NCI-H1930 (cell line): ENCODE measurements at places on chromosomes 6 and 20.

- DNase-seq = no peak
Measured at GRCh38 chr20:22450537-22450936, 133.8 kb downstream of the FOXA2 start.

GRCh38 chr20:62208795-62209755, 11.0 kb downstream of the HRH3 start:
- DNase-seq = no peak

DNA sequence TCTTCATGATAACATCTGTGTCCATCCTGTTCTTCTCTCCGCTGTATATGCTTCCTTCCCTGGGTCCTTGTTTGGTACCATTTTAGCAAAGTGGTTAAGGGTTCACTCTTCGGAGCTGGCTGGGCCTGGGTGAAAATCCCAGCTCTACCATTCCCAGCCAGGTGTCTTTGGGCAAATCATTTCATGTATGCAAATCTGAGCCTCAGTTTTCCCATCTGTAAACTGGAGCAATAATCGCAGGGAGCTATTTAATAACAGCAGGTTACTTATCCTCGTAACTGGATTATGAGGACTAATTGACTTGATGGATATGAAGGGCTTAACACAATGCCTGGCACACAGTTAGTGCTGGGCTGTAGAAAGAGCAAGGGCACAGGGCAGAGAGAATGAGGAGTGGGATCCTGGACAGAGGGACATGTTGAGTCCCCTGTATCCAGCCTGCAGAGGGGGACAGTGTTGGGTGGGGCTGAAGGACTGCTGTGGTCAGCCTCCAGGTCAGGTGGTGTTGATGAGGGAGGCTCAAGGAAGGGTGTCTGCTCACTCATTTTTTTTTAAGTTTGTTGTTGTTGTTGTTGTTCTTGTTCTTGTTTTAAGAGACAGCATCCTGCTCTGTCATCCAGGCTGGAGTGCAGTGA, 44.3 kb upstream of the FAM83D start:
- no peak for DNase-seq

DNA sequence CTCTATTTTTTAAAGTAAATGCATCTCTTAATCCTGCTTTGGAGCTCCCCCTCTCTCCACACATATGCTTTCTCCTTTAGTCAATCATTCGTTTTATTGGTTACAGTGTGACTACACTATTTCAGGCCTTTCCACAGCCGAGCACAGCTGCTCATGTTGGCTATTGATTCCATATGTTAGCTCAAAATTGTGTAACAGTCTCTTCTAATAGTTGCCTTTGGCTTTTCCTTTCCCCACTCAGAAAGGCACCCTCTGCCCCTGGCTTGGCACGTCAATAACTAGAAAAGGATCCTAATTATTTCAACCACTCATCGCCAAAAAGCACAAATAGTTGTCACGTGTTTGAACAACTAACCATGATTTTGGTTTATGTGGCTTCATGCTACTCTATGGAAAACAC, 410.3 kb upstream of the SLC35B3 start:
- DNase-seq = no peak

GRCh38 chr6:39752835-39753724, 27.9 kb upstream of the KIF6 start:
- no peak for DNase-seq

- DNase-seq = no peak
Measured at GRCh38 chr20:6269168-6269873, 146.5 kb upstream of the FERMT1 start.

DNA sequence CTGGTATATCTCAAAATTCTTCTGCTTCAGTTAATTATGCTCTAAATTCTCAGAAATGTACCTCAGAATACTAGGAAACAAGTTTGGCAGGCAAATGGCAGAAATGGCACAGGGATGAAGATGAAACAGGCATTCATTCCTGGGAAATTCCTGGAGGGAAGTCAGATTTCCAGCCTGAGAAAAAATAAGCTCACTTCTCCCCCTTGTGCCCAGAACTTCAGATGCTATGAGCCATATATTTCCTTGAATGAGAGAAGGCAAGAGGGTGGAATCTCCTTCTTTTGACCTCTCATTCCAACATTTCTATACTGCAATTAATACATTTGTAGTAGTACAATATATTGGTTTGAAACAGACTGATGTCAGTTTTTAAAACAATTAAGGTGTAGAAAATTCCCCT, 22.8 kb downstream of the RGS17 start:
- DNase-seq = no peak

DNA sequence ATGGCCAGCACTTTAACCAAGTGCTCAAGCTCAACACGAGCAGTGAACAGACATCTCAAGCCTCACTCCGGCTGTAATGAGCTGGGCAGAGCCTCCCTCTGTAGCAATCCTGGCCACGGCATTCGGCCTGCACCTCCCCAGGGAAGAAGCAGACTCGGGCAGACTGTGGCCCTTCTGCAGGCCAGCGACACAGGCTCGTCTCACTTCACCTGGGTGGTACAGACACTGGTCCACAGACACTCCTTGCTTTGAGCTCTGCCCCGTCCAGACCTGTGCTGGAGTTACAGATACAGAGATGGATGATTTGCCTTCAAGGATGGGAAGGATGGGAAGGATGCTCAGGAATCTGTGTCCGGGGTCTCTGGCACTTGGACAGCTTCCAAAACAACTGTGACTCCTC, 300.9 kb downstream of the PREX1 start:
- DNase-seq = no peak

- DNase-seq = no peak
Measured at GRCh38 chr20:13418263-13419229, 197.5 kb downstream of the ISM1 start.

GRCh38 chr20:20487811-20488210, 119.9 kb downstream of the INSM1 start:
- DNase-seq = no peak

GRCh38 chr6:51004380-51004779, 185.7 kb downstream of the TFAP2B start:
- DNase-seq = no peak

DNA sequence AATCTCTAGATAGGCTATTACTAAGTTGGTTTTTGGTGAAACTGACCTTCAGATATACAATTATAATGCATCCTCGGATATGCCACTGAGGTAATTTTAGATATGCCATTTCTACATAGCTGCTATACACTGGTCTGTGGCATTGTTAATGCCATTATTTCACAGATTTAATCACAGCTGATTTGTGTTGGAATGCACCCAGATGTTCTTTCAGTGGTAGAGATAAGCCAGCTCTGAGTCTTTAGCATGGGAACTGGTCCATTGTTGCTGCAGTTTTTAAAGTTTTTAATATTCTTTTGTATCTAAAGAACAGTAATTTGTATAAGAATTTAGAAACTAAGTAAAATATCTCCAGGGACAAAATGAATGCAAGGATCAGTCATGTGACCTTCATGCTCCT, 6.8 kb downstream of the TMX4 start:
- DNase-seq = no peak

GRCh38 chr20:13694420-13695150, 55.9 kb upstream of the TASP1 start:
- no peak for DNase-seq

GRCh38 chr20:49392745-49393144, 89.7 kb downstream of the KCNB1 start:
- DNase-seq = no peak

- no peak for DNase-seq
Measured at GRCh38 chr6:36755435-36756348, 58.1 kb downstream of the RAB44 start.

GRCh38 chr6:4346659-4347333, 211.4 kb upstream of the ECI2 start:
- no peak for DNase-seq

- no peak for DNase-seq
Measured at GRCh38 chr6:119961450-119961849, 611.9 kb upstream of the MAN1A1 start.

DNA sequence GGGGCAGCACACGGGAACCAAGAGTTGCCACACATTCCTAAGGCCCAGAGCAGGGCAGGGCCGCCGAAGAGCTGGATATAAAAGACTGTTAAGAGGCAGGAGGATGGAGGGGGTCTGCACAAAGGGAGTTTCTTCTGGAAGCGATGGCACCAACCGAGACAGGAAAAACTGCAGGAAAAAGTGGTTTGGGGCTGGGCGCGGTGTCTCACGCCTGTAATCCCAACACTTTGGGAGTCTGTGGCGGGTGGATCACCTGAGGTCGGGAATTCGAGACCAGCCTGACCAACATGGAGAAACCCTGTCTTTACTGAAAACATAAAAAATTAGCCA, 41.8 kb downstream of the SSR1 start:
- DNase-seq = no peak

- no peak for DNase-seq
Measured at GRCh38 chr6:45118754-45119153, 209.4 kb upstream of the RUNX2 start.

- DNase-seq = no peak
Measured at GRCh38 chr6:126015863-126016262, 29.5 kb downstream of the TRMT11 start.

- peak; percentile 44 for DNase-seq
Measured at GRCh38 chr6:31203345-31203979, 33.0 kb upstream of the POU5F1 start.

GRCh38 chr6:129890701-129891100, 29.6 kb upstream of the TMEM244 start:
- no peak for DNase-seq

GRCh38 chr6:69861986-69862385, 4.4 kb upstream of the COL19A1 start:
- DNase-seq = no peak

- DNase-seq = no peak
Measured at GRCh38 chr6:116529466-116530290, 15.8 kb downstream of the TRAPPC3L start.

- DNase-seq = no peak
Measured at GRCh38 chr6:139970591-139970991, 596.1 kb upstream of the CITED2 start.

DNA sequence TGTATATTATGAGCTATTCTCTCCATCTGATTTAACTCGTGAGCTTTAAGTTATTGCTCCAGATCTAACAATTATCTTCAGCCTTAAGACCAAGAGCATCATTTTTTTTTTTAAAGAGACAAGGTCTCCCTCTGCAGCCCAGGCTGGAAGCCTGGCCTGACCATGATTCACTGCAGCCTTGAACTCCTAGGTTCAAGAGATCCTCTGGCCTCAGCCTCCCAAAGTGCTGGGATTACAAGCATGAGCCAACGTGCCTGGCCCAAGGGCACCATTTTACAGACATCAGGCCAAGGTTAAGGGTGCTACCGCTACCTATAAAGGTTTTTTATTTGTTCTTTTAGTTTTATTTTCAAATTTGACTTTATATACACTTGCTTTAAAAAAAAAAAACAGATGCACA, 2.3 kb downstream of the SUPT3H start:
- DNase-seq = no peak

GRCh38 chr20:54291339-54292010, 83.6 kb downstream of the PFDN4 start:
- no peak for DNase-seq

DNA sequence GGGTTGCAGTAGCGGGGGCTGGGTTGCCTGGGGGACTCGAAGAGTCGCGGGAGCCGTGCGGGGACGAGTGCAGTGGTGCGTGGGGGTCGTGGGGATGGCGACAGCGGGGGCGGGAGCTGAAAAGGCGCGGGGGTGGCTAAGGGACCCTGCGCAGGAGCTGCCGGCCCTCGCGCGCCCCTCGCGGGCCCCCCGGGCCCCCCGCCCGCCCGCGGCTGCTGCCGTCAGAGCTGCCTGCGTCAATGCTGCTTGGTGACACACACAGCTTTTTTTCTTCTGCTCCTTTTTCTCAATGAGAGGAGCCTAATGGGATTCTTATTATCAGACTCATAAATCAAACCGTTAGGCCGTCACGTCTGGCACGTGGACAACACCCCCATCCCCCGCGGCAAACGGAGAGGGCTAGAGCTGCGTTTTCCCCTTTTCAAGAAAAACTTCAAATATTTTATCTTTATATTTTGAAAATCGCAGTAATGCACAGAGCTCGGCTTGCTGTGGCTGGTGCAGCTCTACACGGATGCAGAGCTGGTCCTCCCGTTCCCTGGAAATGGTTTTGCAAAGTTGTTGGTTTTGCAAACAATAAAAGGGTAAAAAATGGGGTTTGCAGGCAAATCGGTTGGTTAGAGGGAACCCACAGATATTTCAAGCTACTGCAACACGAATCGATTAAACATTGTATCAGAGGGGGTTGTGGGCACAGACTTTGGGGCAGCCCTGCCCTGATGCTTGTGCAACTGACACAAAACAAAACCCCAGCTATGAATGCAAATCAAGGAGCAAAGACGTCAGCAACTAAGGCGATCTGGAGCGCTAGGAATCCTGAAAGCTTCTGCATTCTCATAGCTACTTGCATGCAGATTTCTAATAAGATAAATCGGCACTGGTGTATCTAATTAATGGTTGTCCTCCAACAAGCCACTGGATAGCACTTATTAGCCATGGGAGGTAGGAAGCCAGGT, 161.4 kb downstream of the TBXT start:
- peak; percentile 79 for DNase-seq

DNA sequence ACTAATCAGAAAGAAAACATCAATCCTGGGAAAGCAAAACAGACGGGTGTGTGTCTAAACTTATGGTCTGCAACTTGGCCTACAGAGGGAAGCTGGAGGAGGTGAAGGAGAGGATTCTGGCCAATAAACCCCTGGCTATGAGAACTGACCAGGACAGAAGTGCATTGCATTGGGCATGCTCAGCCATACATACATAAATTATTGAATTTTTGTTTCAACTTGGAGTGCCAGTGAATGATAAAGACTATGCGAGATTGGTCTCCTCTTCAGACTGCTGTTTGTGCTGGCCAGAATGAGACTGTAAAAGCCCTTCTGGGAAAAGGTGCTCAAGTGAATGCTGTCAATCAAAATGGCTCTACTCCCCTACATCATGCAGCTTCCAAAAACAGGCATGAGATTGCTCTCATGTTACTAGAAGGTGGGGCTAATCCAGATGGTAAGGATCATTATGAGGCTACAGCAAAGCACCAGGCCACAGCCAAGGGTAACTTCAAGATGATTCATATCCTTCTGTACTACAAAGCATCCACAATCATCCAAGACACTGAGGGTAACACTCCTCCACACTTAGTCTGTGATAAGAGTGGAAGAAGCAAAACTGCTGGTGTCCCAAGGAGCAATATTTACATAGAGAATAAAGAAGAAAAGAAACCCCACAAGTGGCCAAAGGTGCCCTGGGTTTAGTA, 17.4 kb downstream of the ADNP start:
- no peak for DNase-seq

GRCh38 chr20:21031666-21032065, 74.5 kb downstream of the LINC00237 start:
- peak; percentile 79 for DNase-seq

- DNase-seq = peak; percentile 92
Measured at GRCh38 chr6:70667711-70668498, at the start of gene SMAP1. Gene SMAP1 (plus strand): TSS chr6:70667883. CDS start chr6:70668024, 141 bp downstream.

- DNase-seq = no peak
Measured at GRCh38 chr20:53493311-53493857, 100.3 kb downstream of the ZNF217 start.

- DNase-seq = no peak
Measured at GRCh38 chr6:35312076-35312800, 14.6 kb downstream of the DEF6 start.

DNA sequence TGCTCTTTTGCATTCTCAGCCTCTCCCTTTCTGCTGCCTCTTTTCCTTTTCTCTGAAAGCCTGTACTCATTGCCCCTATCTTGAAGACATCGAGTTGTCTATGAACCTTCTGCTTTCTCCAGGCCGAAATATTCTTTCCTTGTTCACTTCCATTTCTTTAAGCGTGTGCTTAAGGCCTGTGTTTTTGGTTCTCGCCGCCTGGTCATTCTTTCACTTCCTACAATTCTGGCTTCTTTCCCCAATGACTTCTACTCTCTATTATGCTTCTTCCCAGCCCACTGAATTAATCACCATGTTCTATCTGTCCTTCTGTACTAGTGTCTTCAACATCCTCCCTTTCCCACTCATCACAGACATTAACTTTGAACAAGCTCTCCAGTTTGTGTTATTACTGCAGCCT, 69.6 kb downstream of the C6orf52 start:
- DNase-seq = no peak
